NCI-H2171 (cell line): ENCODE measurements at places on chromosomes 2 and 18.

DNA sequence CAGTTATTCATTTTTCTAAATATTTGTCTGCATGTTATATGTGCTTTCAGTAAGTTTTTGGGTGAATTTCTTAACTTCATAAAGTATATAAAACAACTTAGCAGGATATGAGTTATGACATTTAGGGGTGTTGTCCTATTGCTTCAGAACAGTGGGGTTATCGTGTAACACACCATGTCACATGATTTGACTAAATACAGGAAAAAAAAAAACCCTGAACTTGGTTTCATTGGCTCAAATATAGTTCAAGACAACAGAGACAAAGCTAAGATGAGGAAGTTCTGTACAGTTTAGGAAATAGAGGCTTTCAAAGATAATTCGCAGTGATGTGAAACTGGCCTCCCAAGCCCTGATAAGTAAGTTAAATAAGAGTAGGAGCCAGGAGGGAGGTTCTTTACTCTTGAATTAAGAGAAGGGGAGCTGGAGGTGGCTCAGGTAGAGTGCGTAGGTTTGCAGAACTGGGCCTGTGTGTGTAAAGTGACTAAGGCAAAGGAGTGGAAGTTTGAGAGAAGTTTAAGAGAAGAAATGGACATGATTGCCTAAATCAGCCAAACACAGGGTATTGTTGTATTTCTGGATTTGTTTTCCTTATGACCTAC is 53.9 kb downstream of the LIMS1 start:
- DNase-seq = no peak

GRCh38 chr2:142603759-142604158 is 273.7 kb upstream of the KYNU start:
- peak; percentile 2 for DNase-seq

GRCh38 chr2:129904532-129905446 is 74.7 kb upstream of the RAB6C start:
- DNase-seq = no peak

- DNase-seq = no peak
Measured at GRCh38 chr2:10700078-10700803, 10.5 kb upstream of the NOL10 start.

DNA sequence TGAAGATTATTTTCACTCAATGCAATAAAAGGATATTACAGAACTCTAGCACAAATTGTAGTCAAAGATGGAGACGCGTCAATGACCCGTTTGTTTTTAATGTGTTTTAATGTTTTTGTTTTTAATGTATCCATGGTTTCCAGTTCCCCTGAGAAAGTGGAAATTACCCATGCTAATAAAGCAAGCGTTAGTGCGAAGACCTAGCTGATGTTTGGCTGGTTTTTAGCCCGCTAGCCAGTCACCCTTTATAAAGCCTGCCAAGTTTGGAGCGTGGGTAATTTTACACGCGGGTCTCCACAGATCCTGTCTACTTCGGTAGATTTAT is 430 bp upstream of the CHMP1B start:
- peak; percentile 40 for DNase-seq

- no peak for DNase-seq
Measured at GRCh38 chr18:13287372-13287771, 68.8 kb downstream of the LDLRAD4 start.

DNA sequence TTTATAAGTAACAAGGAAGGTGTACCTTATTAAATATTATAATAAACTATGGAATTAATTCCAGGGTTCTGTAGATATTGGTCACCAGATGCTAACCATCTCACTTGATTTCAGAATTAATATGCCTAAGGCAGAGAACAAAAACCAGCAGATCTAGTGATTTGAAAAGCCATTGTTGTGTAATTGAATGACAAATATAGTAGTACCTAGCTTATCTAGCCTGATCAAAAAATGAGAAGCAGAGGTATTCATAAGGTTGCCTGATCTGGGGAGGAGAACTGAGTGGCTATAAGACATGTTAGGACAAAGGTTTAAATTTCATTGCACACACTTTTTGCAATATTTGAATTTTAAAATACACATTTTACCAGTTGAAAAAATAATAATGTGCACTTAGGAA is 132.0 kb upstream of the UBE2E3 start:
- DNase-seq = no peak

- no peak for DNase-seq
Measured at GRCh38 chr18:69980509-69980908, 32.8 kb upstream of the CD226 start.

- no peak for DNase-seq
Measured at GRCh38 chr2:179272406-179273192, 8.0 kb upstream of the SESTD1 start.

GRCh38 chr2:140457483-140457882 is 1673.3 kb downstream of the LRP1B start:
- peak; percentile 18 for DNase-seq

GRCh38 chr2:174683392-174683759 is 80.9 kb downstream of the CHRNA1 start:
- DNase-seq = no peak

DNA sequence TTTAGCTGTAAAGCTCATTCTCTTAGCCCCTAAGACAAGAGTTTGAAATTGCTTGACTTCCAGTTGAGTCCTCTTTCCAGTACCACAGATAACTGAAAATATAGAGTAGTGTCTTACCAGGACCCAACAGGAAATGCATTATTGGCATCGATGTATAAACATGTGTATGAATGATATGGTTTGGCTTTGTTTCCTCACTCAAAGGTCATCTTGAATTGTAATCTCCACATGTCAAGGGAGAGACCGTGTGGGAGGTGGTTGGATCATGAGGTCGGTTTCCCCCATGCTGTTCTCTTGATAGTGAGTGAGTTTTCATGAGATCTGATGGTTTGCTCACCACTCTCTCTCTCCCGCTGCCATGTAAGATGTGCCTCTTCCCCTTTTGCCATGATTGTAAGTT is 745.0 kb downstream of the TMEM182 start:
- DNase-seq = no peak

GRCh38 chr2:165440367-165440766 is 29.1 kb upstream of the CSRNP3 start:
- no peak for DNase-seq

DNA sequence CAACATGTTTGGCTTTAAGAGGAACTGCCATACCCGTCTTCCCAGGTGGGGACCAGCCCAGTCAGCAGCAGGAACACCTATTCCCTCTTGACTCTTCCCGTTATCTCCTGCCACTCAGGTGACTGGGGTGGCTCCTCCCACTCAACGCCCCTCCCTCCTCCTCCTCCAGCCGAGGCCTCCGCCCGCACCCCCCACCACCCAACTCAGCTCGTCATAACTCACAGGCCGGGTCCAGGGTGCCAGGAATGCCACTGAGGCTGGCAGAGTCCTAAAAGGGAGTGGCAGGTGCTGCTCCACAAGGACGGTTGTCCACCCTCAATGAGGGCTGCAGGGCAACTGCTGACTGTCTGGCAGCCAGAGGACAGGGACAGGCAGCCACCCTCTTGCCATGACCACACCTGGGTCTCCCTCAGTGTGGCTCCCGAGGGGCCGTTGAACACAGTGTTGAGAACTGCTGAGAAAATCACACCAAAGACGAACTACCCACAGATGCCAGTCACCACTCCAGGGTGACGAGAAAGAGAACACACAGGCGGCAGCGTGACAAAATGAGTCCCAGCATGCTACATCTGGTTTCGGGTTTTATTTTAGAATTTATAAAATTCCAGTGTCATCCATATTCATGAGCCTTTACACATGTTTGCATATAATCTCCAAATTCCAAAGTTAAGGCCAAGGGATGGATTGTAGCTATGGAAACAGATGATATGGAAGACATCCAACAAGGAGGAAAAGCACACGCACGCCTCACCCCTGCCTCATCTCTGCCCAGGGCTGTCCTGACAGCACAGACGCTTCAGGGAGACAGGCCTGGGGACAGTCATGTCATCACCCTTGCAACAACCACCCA is 38.5 kb downstream of the ANO7 start:
- DNase-seq = no peak

DNA sequence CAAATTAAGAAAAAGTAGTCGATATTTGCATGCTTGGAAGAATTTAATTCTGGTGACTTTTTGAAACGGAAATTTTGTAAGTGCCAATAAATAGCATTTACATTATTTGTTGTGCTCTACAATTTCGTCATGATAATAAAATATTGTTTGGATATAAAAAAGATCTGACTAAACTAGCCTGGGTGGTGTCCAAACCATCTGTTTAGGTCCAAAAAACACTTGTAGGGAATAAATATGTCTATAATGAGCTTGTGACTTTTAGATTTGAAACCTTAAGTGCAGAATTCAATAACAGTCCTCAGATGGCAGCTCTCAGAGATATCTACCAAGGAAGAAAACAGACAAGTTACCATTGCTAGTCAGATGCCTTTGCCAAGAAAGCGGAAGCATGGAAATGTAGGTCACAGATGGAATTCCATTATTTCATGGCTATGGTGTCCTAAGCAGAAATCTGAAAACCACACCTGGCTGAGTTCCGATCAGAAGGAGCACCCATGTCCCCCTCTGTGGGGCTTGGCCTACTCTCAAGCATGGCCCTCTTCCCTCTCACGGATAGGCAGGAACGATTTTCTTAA is 731.1 kb downstream of the RNF144A start:
- no peak for DNase-seq

DNA sequence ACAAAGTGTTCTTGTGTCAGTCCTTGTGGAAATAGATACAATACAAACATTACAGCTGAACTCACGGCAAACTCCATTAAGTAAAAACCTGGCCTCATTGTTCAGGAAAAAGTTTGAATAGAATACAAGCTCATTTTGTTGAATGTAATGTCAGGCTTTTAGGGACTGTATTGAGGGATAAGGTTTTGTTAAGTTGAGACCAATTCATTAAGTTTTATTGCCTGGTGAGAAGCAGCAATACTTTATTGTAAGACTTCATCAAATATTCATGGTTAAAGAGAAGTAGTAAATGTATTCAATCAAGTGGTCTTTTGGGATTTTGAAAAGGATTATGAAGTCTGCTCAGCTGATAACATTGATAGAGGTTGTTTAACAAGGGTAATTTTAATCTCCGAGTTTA is 35.4 kb upstream of the METAP1D start:
- DNase-seq = no peak

GRCh38 chr2:38653380-38653714 is 12.6 kb upstream of the GALM start:
- no peak for DNase-seq

DNA sequence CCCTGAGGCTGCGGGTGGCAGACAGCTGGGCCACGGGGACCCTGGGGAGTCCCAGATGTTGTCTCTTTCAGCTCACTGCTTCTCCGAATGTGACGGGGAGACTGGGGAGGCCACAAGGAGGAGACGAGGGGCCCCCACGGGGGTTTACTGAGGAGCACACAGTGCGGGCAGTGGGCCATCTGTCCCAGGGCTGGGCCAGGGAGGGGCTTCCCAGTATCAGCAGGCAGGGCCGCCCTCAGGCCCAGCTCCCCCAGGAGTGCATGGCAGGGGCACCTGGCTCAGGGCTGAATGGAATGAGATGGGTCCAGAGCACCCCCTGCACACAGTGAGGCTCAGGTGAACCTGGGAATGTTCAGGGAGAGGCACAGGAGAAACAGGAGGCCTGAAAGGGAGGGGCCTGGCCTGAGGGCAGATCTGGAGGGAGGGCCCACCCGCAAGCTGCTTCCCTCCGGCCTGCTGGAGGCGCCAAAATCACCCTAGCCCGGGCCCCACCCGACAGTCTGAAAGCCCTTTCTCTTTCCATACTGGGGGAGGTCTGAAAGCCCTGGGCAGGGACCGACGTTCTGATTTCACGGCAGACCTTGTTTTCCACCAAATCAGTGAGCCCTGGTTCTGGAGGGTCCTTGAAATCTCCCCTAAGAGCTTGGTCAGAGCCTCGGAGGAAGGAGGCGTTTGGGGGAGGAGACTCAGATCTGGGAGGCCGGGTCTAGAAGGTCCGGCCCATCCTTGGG is 35.5 kb upstream of the PTMA start:
- peak; percentile 78 for DNase-seq

GRCh38 chr18:11283479-11284161 is 134.3 kb upstream of the PIEZO2 start:
- DNase-seq = no peak

- peak; percentile 53 for DNase-seq
Measured at GRCh38 chr2:221529943-221530652, 42.0 kb downstream of the EPHA4 start.

- DNase-seq = peak; percentile 14
Measured at GRCh38 chr18:36756242-36756641, 72.6 kb downstream of the TPGS2 start.

- DNase-seq = no peak
Measured at GRCh38 chr18:48563027-48563426, 24.2 kb downstream of the CTIF start.

- DNase-seq = no peak
Measured at GRCh38 chr2:199754766-199755165, 96.2 kb downstream of the FTCDNL1 start.

- no peak for DNase-seq
Measured at GRCh38 chr2:234673501-234673900, 176.6 kb upstream of the ARL4C start.

GRCh38 chr2:121903037-121903689 is 147.7 kb downstream of the TSN start:
- peak; percentile 50 for DNase-seq

GRCh38 chr2:165011199-165011598 is 55.9 kb upstream of the SLC38A11 start:
- DNase-seq = no peak

DNA sequence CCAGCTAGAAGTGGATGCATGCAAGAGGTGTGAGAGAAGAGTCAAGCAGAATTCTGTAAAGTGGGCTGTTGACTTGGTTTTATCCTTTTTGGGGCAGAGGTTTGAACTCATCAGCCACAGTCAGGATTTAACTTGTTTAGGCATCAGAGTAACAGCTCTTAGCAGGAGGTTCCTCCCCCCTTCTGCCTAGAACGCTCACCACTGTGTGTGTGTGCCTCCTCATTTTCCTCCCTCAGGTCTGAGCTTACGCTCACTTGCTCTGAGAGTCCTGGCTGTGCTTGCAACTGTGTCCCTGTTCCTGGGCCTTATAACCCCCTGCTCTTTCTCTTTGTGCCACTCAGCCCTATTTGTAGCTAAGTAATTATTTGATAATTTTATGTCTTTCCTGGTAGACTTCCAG is 167.9 kb downstream of the TMEM182 start:
- no peak for DNase-seq

DNA sequence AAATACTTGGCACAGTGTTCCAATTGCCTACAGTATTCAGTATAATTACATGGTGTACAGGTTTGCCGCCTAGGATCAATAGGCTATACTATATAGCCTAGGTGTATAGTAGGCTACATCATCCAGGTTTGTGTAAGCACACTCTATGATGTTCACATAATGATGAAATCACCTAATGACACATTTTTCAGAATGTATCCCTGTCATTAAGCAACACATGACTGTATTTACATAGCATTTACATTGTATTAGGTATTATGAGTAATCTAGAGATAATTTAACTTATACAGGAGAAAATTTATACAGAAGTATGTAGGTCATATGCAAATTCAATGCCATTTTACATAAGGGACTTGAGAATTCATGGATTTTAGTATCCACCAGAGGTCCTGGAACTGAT is 35.4 kb downstream of the SCN7A start:
- DNase-seq = no peak

GRCh38 chr18:68316636-68317035 is 398.3 kb downstream of the TMX3 start:
- DNase-seq = no peak
